ENCODE measurements at places on chromosomes 2 and 18.
A peak's percentile ranks its signal among the peaks of the same experiment; 100 is the strongest.

GRCh38 chr18:5318061-5318700 is 22.7 kb upstream of the ZBTB14 start:
- DNase-seq: no peak

DNA sequence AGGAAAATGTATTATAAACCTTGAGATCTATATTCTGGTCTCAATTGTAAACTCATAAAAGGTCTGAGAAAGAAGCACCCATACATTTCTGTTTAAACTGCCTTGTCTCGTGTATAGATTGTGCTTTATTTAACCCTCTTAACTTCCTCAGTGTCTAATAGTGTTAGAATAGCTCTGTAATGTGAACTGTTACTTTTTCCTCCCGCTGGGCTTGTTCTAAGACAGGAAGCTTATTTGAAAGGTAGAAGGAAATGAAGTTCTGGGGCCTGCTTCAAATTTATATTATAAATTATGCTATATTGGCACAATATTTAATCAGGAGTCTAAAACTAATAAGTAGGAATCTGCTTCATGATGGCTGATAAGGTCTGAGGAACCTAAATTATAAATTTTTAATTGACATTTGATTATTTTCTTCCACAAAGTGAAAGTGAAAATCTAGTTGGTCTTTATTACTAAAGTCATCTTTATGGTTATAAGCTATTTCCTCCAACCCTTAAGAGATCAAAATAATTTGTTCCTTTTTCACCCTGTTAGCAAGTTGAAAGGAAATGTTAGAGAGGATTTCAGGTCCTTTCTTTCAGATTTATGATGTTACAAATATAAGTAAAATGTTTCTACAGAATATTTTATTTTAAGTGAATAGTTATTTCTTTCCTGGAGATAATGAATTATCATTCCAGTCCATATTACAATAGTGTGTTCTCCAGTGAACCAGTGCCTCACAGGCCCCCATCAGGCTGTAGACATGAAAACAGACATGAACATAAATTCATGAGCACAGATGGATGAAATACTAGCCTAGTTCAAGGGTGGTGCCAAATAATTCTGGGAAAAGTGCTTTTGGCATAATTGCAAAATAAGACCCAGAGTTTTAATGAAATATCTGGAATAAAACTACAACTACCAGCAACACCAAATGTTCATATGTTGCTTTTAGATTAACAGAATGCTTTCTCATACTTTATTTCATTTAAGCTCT is 7.9 kb downstream of the MFSD6 start:
- DNase-seq: no peak

GRCh38 chr2:24843330-24843860 is 50.2 kb downstream of the CENPO start:
- DNase-seq: peak; percentile 63

GRCh38 chr2:205545971-205546816 is 136.1 kb upstream of the NRP2 start:
- no peak for DNase-seq

GRCh38 chr2:200469708-200470211 is 40.1 kb downstream of the KCTD18 start:
- DNase-seq: no peak

DNA sequence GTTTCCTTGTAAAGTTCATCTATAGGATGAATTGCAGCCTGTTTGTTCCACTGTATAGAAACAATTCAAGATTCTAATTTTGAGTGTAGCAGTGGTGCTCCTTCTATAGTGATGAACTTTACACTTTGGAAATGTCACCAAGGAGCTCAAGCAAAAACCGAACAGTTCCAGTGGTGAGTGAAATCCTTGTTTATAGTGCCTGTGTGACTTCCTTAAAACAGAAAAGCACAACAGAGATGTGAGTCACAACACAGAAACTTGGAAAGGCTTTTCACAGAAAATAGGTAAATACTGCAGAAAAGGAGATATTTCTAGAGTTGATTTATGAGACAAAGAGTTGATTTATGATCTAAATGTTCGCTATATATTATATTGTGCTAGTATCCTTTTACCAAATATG is 482.0 kb downstream of the PTPRM start:
- no peak for DNase-seq

GRCh38 chr2:202624133-202624532 is 10.6 kb upstream of the FAM117B start:
- no peak for DNase-seq

Data from kidney (tissue), 22 donors.